Activated CD4-positive, alpha-beta T cell treated with anti-CD3 and anti-CD28 coated beads, Interleukin-2, Interleukin-4, amounts not matched to agents 100 ng/mL and 50 ng/mL, durations not matched to agents 16 hours and 8 hours (primary cell): ENCODE measurements at places on chromosomes 6 and 20.

DNA sequence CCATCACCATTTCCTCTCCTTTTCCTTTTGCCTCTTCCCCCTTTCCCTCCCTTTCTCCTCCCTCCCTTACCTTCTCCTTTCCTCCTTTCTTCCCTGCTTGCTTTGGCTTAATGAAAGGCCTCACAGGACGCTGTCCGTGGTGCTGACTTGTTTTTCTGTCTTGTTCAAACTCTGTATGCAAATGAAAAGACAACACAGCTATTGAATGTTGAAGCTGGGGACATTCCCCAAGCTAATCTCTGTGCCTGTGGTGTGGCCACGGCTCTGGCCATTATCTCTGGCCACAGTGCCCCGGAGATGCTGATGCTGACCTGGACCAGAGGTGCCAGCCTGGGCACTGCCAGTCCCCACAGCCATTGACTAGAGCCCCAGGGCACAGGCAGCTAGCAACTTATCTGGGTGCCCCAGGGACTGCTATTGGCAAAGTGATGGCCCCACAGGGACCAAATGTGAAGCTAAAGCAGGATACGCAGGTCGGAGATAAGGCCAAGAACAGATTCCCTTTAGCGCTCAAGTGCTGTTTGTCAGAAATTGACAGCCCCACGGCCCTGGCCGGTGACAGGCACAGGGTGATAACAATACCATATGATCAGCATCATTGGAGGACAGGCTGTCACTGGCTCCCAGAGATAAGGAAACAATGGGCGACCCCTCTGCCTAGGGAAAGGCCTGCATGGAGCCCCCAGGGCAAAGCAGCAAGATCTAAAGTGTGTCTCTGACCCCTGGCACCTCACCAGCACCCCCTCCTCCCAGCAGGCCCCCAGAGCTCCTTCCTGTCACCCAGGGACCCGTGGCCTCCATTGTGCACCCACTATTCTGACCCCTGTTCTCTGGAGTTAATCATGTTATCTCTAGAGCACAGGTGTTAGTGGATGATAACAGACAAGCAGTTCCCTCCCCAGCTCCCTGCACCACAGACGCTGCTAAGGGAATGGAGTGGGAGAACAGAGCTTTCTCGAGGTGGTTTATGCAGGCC, 31.6 kb upstream of the SLC32A1 start:
- DNase-seq: peak; percentile 41

DNA sequence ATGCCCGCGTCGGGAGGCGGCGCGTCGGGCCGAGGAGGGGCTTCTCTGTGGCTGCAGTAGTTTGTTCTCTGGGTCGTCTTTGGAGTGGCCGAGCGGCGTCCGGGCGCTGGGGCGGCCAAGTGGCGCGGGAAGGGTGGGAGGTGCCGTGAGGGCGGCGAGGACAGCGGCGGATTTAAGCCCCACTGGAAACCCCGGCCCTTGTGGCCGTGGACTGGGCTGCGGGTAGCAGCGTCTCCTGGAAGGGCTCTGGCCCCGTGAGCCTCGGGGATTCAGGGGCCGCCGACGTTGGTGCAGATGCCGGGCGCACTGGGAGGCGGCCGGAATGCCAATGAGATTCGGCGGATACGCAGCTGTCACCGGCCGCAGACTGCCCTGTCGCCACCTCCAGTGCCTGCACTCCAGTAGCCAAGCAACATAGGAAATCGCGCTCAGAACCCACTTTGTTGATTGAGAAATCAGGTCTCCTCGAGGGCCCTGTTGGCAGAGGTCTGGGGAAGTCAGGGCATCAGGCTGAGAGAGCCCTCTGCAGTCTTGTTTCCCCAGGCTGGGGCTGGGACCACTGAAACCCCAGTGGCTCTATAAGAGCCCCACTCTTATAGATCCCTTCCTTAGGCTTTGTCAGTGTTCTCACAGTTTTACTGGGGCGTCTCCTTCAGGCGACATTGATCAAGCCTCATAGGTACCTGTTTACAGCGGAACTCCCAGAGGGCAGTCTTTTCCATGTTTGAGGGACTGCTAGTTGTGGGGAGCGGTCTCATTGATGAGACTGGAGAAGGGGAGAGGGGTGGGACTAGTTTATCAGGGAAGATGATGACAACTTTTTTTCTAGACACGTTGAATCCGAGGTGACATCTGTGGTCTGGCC, 642 bp downstream of the GZF1 start:
- peak; percentile 17 for DNase-seq

GRCh38 chr6:73123632-73124329, 101.5 kb downstream of the KHDC1L start:
- DNase-seq: no peak

GRCh38 chr6:138957484-138957883, 30.6 kb downstream of the REPS1 start:
- DNase-seq: no peak

- DNase-seq: no peak
Observed at GRCh38 chr20:63507083-63507743, 8.3 kb upstream of the EEF1A2 start.

DNA sequence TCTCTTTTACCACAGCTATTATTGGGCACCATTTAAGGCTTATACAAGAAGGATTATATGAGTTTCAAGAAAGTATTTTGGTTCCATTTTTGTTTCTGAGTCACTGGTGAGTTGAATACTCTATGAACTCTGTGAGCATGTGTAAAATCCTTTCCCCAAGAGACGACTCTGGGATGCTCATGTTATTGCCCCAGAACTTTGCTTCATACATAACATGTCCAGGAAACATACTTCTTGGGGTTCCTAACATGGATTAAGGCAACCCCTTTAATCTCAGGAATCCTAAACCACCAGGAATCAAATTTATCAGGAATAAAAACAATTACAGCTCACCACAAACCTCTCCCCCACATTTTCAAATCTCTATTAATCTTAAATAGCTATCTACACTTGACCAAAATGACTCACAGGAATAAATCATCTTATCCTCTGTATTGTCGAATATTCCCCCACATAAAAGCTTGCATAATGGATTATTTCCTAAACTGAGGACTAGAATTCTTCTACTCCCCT, 117.5 kb upstream of the COL21A1 start:
- DNase-seq: no peak

- no peak for DNase-seq
Observed at GRCh38 chr20:1918491-1919165, 23.4 kb downstream of the SIRPA start.
